Neural crest cell (in vitro differentiated cells): ENCODE measurements at places on chromosomes 16 and 17. TPM values are rescaled to one million over a fixed set of nuclear protein-coding genes. Genes with fewer than 3 reads are reported as not detected.

DNA sequence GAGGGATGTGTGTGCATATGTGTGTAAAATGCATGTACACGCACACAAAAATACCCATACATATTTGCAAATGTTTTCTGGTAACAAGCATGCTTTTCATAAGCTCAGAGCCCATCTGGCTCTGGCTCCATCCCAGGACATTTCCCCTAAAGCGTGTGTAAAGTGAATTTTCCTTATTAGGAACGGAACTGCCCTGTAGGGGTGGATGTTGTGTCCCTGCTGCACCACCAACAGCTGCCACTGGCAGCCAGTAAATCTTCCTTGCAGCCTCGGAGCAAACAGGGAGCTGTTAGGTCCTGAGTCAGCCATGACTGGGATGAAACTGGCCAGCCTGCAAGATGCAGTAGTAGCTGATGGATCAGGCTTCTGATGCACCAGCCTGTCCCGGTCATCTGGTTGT lies 393.5 kb downstream of the UTP18 start:
- no peak for DNase-seq

ABCC12 gene
- 0.07 and 0.30 TPM in 2 replicates for total RNA-seq

GRCh38 chr17:41687828-41688640 lies 651 bp upstream of the EIF1 start:
- no peak for DNase-seq

RAMP2 gene
- total RNA-seq = 6.5 and 7.9 TPM in 2 replicates

NUDT21 gene
- total RNA-seq = 232 and 239 TPM in 2 replicates

GRCh38 chr16:2298621-2299020 lies 30.7 kb upstream of the RNPS1 start:
- DNase-seq = no peak

DNA sequence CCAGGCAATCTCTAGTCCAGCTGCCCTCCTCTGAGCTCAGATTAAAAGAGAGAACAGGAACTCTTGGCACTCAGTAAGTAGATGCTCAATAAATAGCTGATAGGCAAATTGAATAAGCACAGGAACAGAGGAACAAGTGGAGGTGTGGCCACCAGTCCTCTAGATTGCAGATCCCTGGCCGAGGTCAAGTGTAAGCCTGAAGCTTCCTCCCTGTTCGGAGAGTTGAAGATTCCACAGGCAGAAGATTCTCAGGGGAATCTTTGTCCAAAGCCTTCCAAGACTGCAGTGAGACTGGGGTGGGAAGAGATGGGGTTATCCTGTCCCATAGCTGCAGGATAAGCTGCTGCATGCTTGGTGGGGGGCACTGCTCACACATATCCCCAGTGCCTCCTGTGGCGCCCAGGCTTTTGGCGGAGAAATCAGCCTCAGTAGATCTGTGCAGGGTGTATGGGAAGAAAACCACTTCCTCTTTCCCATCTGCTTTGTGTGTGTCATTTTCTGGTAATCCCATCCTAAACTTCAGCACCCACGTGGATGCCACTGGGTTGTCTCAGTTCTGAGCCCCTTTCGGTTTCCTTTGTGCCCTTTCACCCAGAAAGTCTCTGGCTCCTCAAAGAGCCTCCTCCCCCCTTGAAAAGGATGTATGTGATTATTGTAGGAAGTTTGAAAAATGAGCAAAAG lies 12.1 kb downstream of the CD300A start:
- no peak for DNase-seq

- DNase-seq = no peak
Observed at GRCh38 chr17:4900231-4901107, 1.1 kb downstream of the C17orf107 start.

SPN gene
- total RNA-seq = 0.07 and 0.16 TPM in 2 replicates

- no peak for DNase-seq
Observed at GRCh38 chr17:35766903-35767510, 6.3 kb downstream of the C17orf50 start.

KIF2B gene
- total RNA-seq = not detected in 2 replicates

CASKIN2 gene
- total RNA-seq = 42.3 and 44.5 TPM in 2 replicates

- DNase-seq = no peak
Observed at GRCh38 chr16:398561-399339, 1.8 kb downstream of the NME4 start.

DNA sequence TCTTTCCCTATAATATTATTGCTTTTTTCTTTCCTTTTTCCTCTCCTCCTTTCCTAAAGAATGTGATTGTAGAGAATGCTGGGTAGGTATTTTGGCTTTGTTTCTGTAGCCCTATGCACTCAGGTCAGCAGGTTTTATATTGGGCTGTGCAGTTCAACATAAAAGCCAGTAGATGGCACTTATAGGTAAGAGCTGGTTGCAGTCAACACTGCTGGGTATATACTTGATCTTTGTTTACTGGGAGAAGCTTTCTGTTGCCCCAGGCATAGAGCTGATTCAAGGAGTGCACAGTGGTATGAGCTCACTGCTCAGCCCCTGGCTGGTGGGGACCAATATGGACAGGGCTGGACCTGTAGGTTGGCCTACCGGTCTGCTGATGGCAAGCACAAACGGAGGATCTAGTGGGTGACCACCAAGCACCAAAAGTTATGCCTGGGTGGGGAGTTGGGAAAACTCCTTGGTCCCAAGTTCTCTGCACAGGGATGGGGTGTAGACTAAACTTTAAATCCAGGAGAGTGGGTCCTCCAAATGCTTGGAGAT lies 378.9 kb downstream of the PMP22 start:
- DNase-seq = no peak
